ENCODE measurements at places on chromosomes 3 and 15. TPM values are rescaled to one million over a fixed set of nuclear protein-coding genes. Genes with fewer than 3 reads are reported as not detected.

- DNase-seq, result no peak
- H3K36me3 ChIP-seq, result peaks cover 6% of the 10 kb centered on the region
- H3K27ac ChIP-seq, result no peak overlapping the region
- H3K27me3 ChIP-seq, result no peaks in the 10 kb centered on the region
- no peak overlapping the region for H3K4me3 ChIP-seq
Measured at GRCh38 chr15:27530994-27531393, 560.0 kb downstream of the GABRG3 start.

Gene C3orf80
- not detected for total RNA-seq

DNA sequence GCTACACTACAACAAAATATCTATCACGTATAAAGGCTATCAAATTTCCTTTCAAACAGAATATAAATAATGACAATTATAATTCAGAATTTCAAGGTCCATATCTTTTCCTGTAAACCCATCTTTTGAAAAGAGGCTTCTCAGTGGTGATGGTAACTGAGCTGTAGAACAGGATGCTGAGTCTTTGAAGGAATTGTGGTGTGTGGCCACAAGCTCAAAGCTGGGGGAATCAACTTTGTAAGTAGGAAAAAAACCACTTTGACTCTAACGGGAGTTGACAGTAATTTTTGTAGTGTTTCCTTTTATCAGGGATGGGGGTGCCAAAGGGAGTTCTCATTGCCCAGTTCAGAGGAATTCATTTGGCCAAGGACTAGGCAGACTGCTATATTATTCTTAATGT lies 13.3 kb upstream of the ZCWPW2 start:
- DNase-seq, result no peak
- H3K4me3 ChIP-seq, result no peak overlapping the region
- H3K4me1 ChIP-seq, result peaks cover 23% of the 10 kb centered on the region
- H3K36me3 ChIP-seq, result peaks cover 10% of the 10 kb centered on the region
- H3K27ac ChIP-seq, result peak overlapping the region; percentile 16

Gene ATP2B2
- total RNA-seq, result not detected

DNA sequence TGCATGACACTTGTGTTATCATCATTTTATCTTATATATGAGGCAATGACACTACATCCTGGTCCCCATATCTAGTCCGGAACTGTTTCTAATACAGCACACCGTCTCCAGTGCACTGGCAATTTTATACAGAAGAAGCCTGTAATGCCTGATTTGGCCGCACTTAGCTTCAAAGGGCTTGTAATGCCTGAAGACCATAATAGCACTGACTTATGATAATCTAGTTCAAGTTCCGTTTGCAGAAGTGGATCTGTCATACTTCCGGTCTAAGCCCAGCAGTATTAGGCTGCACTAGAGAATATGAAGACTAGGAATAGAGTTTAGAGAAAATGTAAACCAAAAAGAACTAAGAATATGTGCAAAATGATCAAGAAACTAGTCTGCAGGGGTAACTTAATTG lies 1.3 kb downstream of the BNIP2 start:
- peak overlapping the region; percentile 97 for H3K4me3 ChIP-seq

Gene KBTBD12
- total RNA-seq, result not detected

DNA sequence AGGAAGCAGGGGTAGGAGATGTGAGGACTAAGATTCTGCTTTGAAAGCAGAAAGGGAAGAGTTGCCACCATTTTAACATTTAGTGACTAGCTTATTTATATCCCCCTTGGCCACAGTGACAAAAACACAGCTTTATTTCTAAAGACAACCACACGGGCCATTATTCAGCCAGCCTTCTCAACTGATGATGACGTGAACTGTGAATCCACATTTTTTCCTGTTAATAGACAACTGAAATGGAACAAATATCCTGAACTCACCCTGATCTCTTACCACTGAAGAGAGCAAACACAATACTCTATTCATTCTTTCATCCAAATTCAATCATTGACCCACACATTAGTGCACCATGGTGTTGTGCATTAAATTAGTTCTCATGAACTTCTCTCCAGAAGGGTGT lies 145.1 kb downstream of the TNIK start:
- no peaks in the 10 kb centered on the region for H3K27me3 ChIP-seq
- no peak for DNase-seq
- H3K27ac ChIP-seq, result peak overlapping the region; percentile 12
- no peaks in the 10 kb centered on the region for H3K36me3 ChIP-seq
- H3K4me1 ChIP-seq, result peaks cover 46% of the 10 kb centered on the region

GRCh38 chr3:45985532-45986302 lies 9.9 kb downstream of the FYCO1 start:
- no peak for DNase-seq
- peaks cover 6% of the 10 kb centered on the region for H3K36me3 ChIP-seq
- H3K27me3 ChIP-seq, result no peaks in the 10 kb centered on the region

GRCh38 chr15:99502661-99503060 lies 63.1 kb upstream of the MEF2A start:
- H3K4me1 ChIP-seq, result peaks cover 25% of the 10 kb centered on the region
- H3K27ac ChIP-seq, result peak overlapping the region; percentile 68
- peak overlapping the region; percentile 67 for H3K4me3 ChIP-seq
- peaks cover 4% of the 10 kb centered on the region for H3K36me3 ChIP-seq

GRCh38 chr15:69462030-69462492 lies 9.4 kb downstream of the RPLP1 start:
- no peaks in the 10 kb centered on the region for H3K27me3 ChIP-seq
- DNase-seq, result no peak
- peaks cover 15% of the 10 kb centered on the region for H3K4me1 ChIP-seq
- H3K4me3 ChIP-seq, result peak overlapping the region; percentile 87
- H3K36me3 ChIP-seq, result no peaks in the 10 kb centered on the region

GRCh38 chr3:34150992-34151391 lies 352.6 kb downstream of the PDCD6IP start:
- no peak overlapping the region for H3K27ac ChIP-seq
- H3K27me3 ChIP-seq, result peaks cover 1% of the 10 kb centered on the region
- DNase-seq, result no peak

Measured in natural killer cell treated with Interleukin-12 subunit alpha and Interleukin-12 subunit beta and Interleukin-15 and Interleukin-18, amount 100 ng/mL, for 72 hours (primary cell).